Glomerular endothelial cell (primary cell): ENCODE measurements at places on chromosomes 5 and 9. TPM values are rescaled to one million over a fixed set of nuclear protein-coding genes. Genes with fewer than 3 reads are reported as not detected.

GRCh38 chr5:169956756-169957155 lies 23.5 kb downstream of the INSYN2B start:
- no peak for DNase-seq

- DNase-seq = no peak
These were observed 69.4 kb upstream of the MEF2C start for GRCh38 chr5:88952344-88952743.

The SPINK4 gene
- total RNA-seq = not detected in 2 replicates

The PAPPA gene
- total RNA-seq = 7.4 and 13.1 TPM in 2 replicates

The TMEM174 gene
- total RNA-seq = not detected in 2 replicates

GRCh38 chr5:86112249-86112648 lies 505.5 kb upstream of the COX7C start:
- DNase-seq = no peak

DNA sequence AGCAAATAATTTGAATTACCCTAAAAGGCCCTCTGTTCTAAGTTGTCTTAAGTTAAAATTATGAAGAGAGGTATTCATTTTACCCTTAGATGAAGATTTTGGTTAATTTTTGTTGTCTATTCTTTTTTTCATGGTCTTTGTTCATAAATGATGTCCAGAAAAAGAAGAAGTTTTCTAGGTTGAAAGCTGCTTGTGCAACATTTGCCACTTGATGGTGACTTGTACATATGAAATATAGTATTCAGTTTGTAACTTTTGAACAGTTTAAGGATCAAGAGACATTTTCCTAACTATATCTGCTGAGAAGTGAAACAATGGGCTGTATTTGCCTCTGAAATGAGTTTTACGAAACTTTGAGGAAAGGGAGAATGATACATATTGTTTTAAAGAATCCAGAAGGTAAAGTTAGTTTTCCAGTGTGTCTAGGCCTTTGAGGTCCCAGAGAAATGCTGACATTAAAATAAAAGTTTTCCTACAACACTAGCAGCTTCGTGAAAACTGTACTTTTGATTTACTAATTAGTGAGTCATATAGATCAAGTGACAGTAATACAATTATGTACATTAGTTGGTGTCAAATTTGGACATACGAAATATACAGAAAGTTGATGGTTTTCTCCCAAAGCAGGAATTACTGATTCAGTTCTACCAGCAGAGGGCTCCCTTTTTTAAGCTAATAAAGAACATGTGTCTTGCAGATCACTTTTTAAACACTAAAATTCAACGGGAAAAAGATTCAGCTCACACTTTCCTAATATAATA lies 70.5 kb downstream of the PIK3R1 start:
- DNase-seq = no peak

The BSPRY gene
- total RNA-seq = not detected in 2 replicates

DNA sequence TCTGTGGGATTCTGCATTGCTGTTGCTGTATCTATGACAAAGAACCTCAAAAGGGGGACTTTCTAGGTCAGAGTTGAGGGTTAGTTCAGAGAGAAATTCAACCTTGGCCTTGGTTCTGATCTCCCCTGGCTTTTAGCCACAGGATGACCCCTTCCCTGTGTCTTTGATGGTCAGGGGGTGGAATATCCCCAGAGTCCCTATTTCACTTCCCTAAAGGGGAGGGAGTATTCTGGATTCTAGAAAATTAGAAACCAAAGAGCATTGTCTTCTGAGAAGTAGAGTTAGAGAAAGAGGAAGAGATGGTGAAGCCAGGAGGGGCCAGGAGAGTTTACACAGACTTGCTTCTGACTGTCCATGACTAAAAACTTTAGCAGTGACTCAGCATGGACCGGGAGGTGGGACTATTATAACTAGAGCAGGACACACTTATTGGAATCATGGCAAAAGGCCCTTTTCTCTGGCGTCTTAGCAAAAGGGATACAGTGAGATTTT lies 56.2 kb upstream of the LPAR1 start:
- DNase-seq = no peak

DNA sequence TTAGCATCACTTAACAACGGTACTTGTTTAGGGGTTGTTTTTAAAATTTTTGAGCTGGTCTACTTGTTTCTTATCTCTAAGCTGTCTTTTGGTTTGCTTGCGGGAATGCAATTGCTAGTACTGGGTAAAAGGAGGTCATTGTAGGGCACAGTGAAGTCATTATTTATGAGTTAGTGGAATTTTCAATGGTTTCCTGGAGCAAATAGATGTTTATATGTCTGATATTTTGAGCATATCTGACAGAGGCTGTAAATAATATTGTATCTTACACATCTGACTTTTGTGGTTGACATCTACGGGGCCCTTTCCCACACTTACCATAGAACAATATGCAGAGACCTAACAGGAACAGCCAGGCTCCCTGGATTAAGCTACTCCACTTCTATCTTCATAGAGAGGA lies 90.4 kb upstream of the IL6ST start:
- DNase-seq = no peak

- DNase-seq = no peak
These were observed 66.2 kb downstream of the IZUMO3 start for GRCh38 chr9:24479361-24480059.

The FREM1 gene
- 0.06 TPM in 1 of 2 replicates, not detected in the other for total RNA-seq

GRCh38 chr5:139810341-139811273 lies 15.0 kb downstream of the PSD2 start:
- no peak for DNase-seq

DNA sequence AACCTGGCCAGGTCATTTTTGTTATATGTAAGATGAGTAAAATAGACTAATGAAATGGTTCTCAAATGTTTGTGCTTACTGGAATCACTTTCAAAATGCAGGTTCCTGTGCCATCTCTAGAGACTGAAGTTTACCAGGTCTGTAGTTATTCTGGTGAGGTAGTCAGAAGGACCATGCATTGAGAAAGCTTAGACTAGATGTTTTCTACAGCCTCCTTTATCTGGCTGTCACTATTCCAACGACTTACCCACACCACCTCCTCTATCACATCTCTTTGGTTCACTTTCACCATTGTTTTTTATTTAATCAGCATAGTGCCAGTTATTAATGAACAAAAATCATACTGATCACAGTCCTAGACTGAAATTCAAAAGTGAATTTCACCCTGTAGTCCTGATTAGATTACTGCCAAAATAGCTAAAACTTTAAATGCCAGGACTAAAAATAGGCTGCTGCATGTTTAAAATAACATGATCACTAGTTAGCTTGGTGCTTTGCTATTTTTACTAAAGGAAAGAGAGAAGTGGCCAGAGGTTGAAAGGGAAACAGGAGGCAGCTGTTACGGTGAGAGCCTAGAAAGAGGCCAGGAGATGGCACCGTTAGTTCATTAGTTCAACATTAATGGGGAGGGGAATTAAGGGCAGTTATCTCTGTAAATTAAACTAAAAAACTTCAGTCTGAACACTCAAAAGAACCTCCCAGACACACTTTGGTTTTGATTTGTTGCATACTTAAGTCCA lies 13.9 kb upstream of the FNIP1 start:
- DNase-seq = no peak

DNA sequence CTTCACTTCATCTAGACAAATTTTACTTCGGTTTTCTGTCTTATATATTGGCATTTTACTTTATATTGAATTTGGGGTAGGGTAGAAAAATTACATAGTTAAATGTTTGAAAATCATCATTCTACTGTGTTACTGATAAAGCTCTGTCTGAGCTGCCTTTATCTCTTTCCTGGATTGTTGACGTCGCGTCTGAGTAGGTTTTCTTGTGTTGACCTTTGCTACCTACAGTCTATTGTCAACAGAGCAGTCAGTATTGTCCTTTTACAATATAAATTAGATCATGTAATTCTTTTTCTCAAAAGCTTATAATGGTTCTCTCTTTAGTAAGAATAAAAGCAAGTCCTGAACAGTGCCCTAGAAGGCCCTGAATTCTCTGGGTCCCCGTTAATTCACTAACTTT lies 128.2 kb downstream of the HACD4 start:
- DNase-seq = no peak

The IL17B gene
- total RNA-seq = not detected in 2 replicates

- no peak for DNase-seq
These were observed 480.3 kb upstream of the SEMA6A start for GRCh38 chr5:117054911-117055310.

The PPP2R2B gene
- 0.12 and 0.19 TPM in 2 replicates for total RNA-seq

The HRH2 gene
- total RNA-seq = 0.06 TPM in 1 of 2 replicates, not detected in the other

The IL33 gene
- 0.19 and 4.5 TPM in 2 replicates for total RNA-seq

GRCh38 chr5:64865662-64866061 lies 96.9 kb downstream of the CWC27 start:
- DNase-seq = no peak

The MYMK gene
- not detected in 2 replicates for total RNA-seq

- no peak for DNase-seq
These were observed at the start of gene TAL2 for GRCh38 chr9:105662184-105663104. Gene TAL2, plus strand, starts transcription at chr9:105662457. Its CDS starts 40 bp downstream, at chr9:105662497.

The KIAA0825 gene
- total RNA-seq = 2.9 and 3.0 TPM in 2 replicates

DNA sequence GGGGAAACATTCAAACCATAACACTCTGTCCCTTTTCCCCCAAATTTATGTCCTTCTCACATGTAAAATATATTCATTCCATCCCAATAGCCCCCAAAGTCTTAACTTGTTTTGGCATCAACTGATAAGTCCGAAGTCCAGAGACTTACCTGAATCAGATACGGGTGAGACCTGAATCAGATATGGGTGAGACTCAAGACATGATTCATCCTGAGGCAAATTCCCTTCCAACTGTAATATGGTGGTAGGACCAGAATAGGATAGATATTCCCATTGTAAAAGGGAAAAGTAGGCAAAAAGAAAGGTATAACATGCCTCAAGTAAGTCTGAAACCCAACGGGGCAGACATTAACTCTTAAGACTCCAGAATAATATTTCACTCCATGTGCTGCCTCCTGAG lies 115.6 kb upstream of the CKMT2 start:
- no peak for DNase-seq

DNA sequence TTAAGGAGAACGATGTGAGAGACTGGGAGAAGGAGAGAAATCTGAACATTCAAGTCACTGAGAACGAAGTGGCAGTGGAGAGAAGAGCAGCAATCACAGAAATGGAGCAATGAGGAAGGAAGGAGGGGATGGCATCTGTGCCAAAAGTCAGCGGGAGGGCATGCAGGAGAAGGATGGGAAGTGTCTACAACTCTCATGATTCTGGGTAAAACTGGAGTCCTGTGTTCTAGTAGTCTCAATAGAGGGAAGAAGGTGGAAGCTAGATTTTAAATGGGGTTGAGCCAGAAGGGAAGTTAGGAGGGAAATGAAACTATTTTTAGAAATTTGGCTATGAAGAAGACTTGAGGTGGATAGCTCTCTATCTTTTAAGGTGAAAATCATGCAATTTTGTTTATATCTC lies 39.1 kb upstream of the SPATA31C2 start:
- DNase-seq = no peak

DNA sequence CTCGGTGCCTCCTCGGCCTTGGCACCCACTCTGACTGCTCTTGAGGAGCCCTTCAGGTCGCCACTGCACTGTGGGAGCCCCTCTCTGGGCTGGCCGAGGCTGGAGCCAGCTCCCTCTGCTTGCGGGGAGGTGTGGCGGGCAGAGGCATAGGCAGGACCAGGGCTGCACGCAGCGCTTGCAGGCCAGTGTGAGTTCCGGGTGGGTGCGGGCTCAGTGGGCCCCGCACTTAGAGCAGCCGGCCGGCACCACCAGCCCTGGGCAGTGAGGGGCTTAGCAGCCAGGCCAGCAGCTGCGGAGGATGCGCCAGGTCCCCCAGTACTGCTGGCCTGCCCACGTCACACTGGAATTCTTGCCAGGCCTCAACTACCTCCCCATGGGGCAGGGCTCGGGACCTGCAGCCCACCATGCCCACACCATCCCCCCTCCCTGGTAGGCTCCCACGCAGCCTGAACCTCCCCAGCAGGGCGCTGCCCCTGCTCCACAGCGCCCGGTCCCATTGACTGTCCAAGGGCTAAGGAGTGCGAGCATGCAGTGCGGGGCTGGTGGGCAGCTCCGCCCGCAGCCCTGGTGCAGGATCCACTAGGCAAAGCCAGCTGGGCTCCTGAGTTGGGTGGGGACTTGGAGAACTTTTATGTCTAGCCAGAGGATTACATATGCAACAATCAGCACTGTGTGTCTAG lies 602.9 kb upstream of the ST8SIA4 start:
- no peak for DNase-seq

- DNase-seq = no peak
These were observed 31.0 kb upstream of the GARNL3 start for GRCh38 chr9:127233550-127233949.

- no peak for DNase-seq
These were observed 102.1 kb downstream of the OTULIN start for GRCh38 chr5:14766584-14766983.

- DNase-seq = no peak
These were observed 209.0 kb downstream of the EFNA5 start for GRCh38 chr5:107461770-107462169.

The PCA3 gene
- total RNA-seq = not detected in 2 replicates

The PCDHGA11 gene
- 12.3 and 17.5 TPM in 2 replicates for total RNA-seq
